NCI-H1930 (cell line): ENCODE measurements at places on chromosomes 11 and 22.

DNA sequence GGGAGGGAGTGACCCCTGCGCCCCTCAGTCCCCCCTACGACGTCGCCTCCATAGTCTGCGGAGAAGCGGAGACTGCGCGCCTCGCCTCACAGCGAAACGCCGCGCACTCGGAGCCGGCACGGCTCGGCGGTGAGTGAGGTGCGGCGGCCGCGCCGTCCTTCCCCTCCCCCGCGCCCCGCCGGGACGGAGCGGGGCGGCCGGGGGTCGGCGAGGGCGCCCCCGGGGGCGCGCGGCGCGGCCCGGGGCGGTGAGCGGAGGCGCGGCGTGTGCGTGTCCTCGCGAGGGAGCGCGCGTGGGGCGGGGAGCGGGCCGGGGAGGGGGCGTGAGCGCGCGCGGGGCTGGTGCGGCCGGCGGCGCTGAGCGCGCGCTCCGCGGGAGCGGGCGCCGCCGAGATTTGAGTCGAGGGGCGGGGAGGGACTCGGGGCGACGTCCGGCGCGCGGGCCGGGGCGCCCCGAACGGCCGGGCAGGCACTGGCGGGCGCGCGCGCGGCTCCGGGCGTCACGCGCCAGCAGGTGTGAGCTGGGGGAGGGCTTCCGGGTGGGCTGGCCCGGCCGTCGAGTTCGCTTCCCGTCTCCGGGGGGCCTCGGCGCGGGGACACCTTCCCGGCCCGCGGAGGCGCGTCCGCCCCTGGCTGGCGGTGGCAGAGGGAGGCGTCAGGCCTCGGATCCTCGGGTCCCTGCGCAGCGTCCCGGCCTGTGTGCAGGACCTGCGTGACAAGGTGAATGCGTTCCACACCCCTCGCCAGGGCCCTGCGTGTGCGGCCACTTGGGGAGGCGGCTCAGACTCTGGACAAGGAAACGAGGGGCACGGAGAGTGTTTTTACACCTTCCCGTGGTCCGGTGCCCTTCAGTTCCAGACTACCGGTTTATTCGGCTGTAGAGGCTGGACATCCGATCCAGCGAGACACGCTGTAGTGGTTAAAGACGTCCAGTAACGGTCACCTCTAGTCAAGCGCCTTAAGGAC is 50.4 kb downstream of the FAM83F start:
- DNase-seq = peak; percentile 34

GRCh38 chr22:40058265-40058664 is 63.5 kb downstream of the FAM83F start:
- DNase-seq = no peak

DNA sequence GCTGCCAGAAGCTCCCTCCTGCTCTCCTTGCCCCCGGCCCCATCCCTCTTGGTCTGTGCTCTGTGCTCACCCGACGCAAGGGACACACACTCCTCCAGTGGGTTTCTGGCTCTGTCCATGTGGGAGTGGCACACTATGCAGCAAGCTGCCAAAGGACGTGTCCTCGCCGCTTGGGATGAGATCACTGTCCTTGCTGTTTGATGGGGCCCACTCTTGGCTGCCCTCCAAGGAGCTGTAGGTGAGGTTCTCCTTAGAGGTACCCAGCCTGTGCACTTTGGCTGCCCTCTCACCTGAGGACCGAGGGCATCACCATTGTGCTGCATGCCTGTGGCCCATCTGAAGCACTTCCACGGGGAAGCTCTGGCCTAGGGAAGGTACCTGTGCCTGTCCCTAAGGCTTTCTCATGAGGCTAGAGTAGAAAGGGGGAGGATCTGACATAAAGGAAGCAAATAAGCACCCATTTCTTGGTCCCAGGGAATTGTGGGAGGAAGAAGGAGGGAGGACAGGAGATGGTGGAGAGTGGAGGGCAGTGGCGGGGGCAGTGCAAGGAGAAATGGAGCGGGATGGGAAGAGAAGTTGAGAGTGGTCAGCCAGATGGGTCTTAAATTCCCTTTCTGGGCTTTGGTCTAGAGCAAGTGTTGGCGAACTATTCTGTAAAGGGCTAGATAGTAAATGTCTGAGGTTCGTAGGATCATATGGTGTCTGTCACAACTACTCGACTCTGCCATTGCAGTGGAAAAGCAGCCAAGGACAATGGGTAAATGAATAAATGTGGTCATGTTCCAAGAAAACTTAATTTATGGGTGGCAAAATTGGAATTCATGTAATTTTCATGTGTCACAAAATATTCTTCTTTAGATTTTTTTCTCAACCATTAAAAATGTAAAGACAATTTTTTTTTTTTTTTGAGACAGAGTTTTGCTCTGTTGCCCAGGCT is 47.0 kb upstream of the AMPD3 start:
- no peak for DNase-seq

- no peak for DNase-seq
These were observed 386.7 kb downstream of the TBC1D22A start for GRCh38 chr22:47148956-47149728.

GRCh38 chr11:62707277-62707861 is at the start of the genes BSCL2 and GNG3:
Gene BSCL2, minus strand, starts transcription at chr11:62707424. Its CDS starts 229 bp downstream, at chr11:62707195.
Gene GNG3, plus strand, starts transcription at chr11:62707676. Its CDS starts 620 bp downstream, at chr11:62708296.
- peak; percentile 27 for DNase-seq

DNA sequence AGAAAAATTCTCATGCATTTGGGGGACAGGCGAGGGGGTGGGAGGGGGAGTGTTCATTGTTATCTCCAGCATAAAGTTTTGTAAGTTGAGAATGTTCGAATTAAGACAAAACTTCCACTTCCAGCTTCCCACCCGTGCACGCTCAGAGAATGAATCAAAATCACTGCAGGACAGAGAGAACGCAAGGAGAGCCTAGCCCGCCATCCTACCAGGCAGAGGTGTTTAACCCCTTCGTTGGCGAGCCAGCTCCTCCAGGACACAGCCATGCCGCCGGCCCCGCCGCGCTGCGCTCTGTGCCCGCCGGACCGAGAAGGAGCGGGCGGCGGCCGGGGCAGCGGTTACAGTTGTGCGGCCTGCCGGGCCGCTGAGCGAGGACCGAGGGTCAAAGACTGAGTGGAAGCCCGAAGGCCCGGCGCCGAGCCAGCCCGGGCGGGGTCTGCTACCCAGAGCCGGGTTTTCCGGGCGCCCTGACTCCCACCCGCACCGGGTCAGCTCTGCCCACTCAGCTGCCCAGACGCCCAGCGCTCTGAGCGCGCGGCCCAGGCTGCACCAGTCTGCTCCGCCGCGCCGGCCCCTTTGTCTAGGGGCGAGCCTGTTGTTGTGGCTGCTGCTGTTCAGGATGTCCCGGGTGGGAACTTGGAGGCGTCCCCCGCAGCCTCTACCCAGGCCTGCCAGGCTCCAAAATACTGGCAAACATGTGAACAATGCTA is at the start of gene NOX4:
Gene NOX4, minus strand, starts transcription at position 395 of the 710 bp plus-strand sequence. Its CDS starts 129 bp downstream, at position 266.
- DNase-seq = no peak

DNA sequence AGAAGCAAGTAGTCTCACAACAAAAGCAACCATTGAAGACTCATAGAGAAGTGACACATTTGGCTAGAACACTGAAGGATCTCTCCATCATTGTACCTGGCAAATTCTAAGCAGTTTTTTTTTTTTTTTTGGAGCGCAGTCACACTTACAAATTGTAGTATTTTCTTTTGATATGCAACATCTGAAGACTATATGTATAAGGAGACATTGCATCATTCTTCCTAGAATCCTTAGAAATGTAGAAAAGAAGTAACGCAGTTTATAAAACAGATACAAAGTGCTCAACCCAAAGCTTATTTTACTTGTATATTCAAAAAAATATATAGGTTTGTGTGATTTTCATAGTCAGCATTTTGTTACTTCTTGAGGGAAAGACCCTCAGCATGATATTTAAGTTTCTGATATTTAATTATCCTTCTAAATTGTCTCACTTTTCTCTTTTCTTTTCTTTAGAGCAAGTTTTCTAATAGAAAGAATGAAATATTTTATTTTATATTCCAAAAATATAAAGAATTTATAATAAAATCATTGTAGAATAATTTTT is 20.0 kb downstream of the KDM4D start:
- no peak for DNase-seq

- no peak for DNase-seq
These were observed 13.4 kb downstream of the CKAP5 start for GRCh38 chr11:46832511-46833214.

DNA sequence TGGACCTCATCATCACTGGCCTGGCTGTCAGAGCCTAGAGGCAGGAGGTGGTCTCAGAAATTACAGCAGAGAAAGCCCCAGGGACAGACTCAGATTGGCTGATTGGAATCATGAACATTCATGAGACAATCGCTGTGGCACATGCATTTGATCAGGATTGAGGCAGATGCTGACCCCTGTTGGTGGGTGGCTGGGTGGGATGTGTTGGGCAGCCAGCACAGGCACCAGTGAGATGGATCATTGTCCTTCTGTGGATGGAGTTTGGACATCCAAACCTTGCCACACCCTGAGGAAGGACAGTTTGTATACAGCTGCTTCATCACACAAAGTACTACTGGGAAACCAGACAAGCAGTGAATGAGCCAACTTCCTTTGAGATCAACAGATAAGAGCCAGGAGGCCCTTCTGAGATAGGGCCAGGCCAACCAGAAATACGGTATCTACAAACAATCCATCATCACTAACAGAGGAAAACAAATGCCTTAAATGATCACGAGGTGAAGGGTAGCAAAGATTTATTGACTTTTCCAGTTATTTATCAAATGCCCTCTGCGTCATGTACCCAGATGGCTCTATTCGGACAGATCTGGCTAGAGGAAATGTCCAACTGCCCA is 17.3 kb downstream of the COMMD9 start:
- no peak for DNase-seq

GRCh38 chr11:73334384-73335203 is 26.5 kb downstream of the ARHGEF17 start:
- DNase-seq = no peak

DNA sequence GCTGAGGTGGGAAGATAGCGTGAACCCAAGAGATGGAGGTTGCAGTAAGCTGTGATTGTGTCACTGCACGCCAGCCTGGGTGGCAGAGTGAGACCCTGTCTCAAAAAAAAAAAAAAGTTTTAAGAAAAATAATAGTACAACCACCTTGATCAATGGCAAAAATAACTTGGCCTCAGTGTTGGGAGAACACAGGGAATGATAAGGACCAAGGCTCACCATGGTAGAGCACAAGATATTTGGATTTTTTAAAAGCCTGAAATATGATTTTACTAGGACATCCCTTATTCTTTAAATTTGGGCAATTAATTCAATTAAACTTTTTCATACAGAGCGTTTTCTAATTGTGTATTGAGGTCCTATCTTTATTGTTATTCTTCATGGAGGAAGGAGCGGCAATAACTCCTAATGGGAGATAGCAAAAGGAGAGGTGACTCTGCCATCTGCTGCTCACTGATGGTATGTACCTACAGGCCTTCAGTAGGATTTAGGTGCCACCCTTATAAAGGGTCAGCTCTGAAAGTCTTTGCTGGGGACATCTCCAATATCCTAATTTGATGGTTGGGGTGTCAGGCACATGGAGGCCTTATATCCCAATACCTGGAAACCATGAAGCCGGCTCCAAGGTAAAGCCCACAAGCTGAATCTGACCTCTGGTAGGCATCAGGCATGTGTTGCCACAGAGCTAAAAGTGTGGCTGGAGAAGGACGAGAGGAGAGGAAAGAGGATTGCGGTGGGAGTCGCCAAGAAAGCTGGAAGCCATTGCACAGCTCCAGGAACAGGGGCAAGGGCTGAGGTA is 21.9 kb upstream of the POLD3 start:
- DNase-seq = peak; percentile 21

DNA sequence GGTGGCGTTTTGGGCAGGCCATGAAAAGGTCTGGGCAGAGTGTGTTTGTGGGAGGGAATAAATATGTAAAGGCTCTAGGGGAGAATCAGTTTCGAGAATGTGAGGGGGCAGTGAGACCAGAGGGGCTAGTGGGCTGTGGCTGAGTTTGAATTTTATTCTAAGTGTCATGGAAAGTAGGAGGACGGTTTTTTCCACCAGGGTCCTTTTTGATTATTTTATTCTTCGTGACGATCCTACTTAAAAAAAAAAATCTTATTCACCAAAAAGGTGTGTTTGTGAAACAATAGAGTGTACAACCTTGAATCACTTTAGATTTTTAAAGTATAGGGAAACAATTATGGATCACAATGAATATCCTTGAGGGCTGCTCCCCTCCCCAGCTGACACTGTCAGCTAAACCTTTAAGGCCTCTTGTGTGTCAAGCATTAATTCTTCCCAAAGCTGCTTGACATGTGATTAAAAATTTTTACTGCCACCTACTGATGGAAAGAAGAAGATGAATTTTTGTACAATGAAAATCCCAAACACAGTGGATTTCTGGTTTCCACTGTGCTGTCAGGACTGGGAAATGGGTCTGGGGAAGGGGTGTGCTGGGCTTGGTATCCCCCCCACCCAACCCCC is 107.5 kb upstream of the OR4B1 start:
- DNase-seq = no peak

DNA sequence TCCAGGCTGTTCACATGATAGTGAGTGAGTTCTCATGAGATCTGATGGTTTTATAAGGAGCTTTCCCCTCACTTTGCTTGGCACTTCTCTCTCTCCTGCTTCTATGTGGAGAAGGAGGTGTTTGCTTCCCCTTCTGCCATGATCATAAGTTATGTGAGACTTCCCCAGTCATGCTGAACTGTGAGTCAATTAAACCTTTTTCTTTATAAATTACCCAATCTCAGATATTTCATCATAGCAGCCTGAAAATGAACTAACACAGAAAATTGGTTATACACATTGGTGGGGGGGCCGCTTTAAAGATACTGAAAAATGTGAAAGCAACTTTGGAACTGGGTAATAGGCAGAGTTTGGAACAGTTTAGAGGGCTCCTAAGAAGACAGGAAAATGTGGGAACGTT is 741.1 kb upstream of the LUZP2 start:
- DNase-seq = no peak

- no peak for DNase-seq
These were observed 842 bp downstream of the ARFGAP2 start for GRCh38 chr11:47175746-47176327.

- DNase-seq = no peak
These were observed 90.2 kb downstream of the SCN3B start for GRCh38 chr11:123564221-123564620.

DNA sequence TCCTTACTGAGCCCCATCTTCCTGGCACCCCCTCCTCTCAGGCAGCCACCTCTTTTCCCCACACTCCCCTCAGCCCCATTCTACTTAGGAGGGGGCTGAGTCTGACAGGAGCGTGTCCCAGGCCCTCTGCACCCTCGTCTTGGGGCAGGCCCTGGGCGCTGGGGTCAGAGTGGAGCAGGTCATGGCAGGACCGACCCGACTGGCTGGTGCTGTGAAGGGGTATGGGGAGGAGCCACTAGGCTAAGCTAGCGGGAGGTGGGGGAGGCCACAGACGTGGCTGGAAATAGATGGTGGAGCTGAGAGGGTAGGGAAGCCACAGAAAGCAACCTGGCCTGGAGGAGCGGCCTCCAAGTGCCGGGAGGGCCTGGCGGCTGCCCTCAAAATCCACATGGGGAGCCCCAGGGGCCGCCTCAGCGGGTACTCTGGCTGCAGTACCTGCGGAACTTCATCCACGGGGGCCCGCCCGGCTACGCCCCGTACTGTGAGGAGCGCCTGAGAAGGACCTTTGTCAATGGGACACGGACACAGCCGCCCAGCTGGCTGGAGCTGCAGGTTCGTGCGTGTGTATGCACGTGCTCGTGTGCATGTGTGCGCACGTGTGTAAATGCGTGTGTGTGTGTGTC is 61.7 kb downstream of the MYO7A start:
- DNase-seq = no peak

DNA sequence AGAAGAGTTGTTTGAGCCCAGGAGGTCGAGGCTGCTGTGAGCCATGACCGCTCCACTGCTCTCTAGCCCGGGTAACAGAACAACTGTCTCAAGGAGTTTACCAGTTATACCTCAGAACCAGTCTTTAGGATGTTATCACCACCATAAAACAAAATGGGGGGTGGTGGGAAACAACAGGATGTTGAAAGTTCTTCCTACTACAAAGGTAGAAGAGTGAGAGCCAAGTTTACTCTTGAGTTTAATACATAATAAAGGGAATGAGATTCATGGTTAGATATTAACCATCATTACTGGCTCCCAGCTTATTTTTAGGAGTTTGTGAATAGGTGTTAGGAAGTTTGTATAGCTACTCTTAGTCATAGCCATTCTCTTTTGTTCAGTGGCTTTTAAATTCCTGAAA is 78.8 kb upstream of the HORMAD2 start:
- no peak for DNase-seq
